ENCODE measurements at places on chromosomes 16 and 17.

- DNase-seq = peak; percentile 68
Observed at GRCh38 chr17:45144199-45145034, 3.9 kb upstream of the HEXIM1 start.

DNA sequence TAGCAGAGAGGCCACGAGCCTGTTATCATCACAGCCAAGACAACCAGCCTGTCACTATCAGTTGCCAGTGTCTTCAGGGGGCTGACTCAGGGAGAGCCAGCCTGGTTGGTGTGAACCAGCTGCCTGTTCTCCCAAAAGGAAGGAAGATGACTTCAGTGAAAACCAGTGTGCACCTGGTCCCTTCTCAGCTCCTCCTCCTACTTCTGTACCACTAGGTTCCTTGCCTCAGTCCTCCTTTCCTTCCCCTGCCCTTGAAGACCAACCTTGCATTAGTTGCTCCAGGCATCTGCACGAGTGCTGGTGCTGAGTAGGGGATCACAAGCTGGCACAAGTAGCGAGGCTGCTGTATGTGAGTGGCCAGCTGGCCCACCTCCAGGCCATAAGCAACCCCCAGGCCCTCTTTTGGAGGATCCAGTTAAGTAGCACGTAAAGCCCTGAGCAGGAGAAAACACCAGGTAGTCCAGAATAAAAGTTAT, 8.5 kb downstream of the TUBG1 start:
- no peak for DNase-seq

DNA sequence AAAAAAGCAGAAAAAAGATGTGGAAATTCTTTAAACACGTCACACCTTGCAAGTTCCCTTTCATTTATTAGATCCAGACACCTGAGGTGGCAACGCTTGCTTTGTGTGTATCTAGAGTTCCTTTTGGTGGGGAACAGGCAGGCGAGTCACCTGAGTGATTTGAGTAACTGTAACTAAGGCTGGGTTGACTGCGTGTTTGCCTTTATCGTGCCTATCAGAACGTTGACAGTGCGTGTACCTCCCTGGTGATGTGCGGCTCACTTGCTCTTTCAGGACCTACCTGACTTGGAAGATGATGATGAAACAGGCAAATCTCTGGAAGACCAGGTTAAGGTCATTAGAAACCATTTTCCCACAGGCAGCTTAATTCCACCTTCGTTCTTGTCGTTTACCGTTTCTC, 12.5 kb downstream of the TAF1C start:
- DNase-seq = no peak

DNA sequence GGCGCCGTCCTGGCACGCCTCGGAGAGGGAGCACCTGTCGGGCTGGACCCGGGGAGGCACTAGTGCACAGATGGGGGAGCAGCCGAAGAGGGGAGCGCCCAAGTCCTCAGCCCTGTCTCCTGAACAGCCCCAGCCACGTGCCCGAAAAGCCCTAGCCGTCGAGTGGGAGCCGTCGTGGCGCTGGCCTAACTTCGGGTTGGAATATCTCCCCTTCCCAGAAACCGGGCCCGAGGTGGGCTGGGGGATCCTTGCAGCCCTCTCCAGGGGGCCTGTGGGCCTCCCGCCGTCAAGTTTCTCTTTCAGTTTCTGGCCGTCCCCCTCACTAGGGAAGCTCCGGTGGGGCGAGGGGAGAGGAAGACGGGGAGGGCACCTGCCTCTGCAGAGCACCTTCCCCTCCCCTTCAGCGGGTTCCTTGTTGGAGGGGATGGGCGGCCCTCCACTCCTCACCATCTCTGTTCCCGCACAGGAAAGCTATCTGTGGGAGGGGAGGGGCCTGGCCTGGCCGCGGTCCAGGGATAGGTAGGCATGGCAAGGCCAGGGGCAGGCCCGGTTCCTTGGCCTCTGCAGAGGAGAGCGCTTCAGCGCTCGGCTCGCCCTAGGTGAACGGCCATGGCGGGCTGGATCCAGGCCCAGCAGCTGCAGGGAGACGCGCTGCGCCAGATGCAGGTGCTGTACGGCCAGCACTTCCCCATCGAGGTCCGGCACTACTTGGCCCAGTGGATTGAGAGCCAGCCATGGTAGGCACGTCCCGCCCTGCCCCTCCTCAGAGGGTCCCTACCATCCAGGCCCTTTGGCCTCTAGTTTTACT, 709 bp downstream of the STAT5A start:
- DNase-seq = peak; percentile 60

DNA sequence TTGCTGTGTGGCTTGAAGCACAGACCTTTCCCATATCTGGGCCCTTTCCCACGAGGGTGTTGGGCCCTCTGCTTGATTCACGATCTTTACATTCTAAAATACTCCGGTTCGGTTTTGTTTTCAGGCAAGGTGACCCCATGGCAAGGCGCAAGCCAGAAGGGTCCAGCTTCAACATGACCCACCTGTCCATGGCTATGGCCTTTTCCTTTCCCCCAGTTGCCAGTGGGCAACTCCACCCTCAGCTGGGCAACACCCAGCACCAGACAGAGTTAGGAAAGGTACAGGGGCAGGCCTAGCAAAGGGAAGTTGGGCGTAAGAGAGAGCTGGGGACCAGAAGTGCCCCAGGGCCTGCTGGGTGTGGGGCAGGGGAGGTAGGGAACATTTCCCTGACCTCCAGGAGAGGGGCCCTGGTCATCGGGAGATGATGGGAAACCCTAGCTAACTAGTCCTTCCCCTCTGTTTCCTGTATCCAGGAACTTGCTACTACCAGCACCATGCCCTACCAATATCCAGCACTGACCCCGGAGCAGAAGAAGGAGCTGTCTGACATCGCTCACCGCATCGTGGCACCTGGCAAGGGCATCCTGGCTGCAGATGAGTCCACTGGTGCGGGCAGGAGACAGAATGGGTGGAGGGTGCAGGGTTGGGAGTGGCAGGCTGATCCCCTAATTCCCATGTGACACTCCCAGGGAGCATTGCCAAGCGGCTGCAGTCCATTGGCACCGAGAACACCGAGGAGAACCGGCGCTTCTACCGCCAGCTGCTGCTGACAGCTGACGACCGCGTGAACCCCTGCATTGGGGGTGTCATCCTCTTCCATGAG, 1.4 kb downstream of the ALDOA start:
- DNase-seq = no peak

DNA sequence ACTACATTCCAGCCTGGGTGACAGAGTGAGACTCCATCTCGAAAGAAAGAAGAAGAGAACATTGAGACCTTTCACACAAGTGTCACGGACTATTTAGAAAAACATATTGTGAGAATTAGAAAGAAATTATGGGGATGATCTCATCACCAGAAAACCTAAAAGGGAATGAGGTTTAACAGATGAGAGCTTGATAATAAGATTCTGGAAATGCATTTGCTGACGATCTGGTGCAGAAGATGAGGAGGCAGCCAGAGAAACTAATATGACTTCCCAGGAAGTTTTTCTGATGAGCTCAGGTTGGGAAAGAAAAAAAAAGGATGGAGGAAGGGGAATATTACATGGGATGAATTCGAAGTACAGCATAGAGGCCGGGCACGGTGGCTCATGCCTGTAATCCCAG, 10.8 kb upstream of the APOH start:
- peak; percentile 21 for DNase-seq

DNA sequence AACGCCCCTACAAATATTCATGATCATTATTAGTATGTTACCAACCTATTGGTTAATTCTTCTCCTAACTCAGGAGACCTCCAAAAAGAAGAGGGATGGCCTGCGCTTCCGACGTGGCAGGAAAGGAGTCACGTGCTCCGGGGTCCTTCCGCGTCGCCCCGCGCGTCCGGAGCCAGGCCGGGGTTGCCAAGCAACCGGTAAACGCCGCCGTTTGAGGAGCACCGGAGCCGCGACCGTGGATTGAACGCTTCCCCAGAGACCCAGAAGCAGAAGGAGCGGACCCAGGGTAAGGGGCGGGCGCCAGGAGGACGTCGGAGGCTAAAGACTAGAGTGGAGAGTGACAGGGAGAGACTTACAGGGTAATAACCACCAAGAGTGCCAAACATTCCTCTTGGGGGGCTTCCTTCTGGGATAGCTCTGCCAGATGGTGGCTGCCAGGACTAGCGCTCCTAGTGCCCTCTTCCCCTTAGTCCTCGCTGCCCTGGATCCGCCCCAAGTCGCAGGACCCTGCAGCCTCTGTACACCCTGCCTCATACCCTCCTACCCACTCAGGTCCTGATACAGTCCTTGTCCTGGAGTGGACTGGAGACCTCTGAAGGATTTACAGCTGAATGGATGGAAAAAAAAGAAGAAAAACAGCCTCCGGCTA, at the start of gene DNAI2:
DNAI2 (plus strand) TSS at position 175 of the 649 bp plus-strand sequence. CDS start 7,584 bp downstream, outside the sequence.
- no peak for DNase-seq

GRCh38 chr16:14280541-14280940, 209.4 kb downstream of the MRTFB start:
- no peak for DNase-seq

GRCh38 chr17:79800325-79801155, 3.7 kb upstream of the CBX8 start:
- peak; percentile 77 for DNase-seq

- DNase-seq = no peak
Observed at GRCh38 chr16:8972843-8973586, 9.3 kb upstream of the USP7 start.

GRCh38 chr16:74874123-74874522, 99.5 kb upstream of the FA2H start:
- DNase-seq = no peak

- peak; percentile 73 for DNase-seq
Observed at GRCh38 chr16:4936181-4936990, 562 bp downstream of the PPL start.

- no peak for DNase-seq
Observed at GRCh38 chr16:86498155-86498670, 12.1 kb upstream of the FOXF1 start.

DNA sequence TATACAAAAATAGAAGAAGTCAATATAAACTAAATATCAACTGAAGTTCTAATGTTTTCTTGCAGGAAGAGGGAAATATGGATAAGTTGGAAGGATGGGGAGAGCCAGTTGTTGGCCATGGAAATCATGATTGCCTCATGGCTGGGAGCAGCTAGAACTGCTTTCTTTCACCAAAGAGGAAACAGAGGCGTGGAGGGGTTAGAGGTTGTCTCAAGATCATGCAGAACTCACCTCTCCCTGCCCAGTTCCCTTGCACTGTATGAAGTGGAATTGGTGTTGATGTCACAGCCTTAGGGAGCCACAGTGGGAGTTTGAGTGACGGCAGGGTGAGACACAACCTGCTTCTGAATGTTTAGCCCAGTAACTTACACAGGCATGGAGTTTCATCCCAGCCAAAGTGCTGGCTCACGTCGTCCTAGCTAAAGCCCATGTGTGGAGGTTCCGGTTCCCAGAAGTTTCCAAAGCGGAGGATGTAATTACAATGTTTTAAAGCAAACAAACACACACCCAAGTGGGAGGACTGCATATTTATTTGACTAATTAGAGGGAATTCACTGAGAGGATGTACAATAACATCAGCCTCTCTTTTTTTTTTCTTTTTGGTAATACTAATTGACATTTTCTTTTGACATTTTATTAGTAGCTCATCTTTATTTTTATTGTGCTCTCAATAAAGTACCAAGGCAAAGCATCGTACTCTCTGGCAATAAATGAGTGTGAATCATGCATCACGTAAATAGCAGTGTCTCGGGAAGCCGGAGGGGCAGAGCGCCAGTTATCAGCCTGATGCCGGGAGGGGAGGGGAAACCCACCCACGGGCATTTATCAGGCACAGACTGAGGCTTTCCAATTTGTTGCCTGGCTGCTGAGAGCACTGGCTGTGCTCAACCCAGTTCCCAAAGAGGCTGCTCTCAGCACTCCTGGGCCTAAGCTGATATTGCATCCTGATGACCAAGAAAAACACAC, 118.7 kb upstream of the CDH5 start:
- DNase-seq = no peak

- no peak for DNase-seq
Observed at GRCh38 chr16:1982013-1982433, 754 bp upstream of the NOXO1 start.

- DNase-seq = no peak
Observed at GRCh38 chr17:3639981-3640596, 3.5 kb downstream of the CTNS start.

- DNase-seq = peak; percentile 96
Observed at GRCh38 chr16:46621006-46621933, at the start of gene SHCBP1. TSS of gene SHCBP1 (minus strand) at chr16:46621379. CDS start at chr16:46621359, 20 bp downstream.

GRCh38 chr17:56130631-56131030, 22.6 kb upstream of the ANKFN1 start:
- no peak for DNase-seq

- DNase-seq = no peak
Observed at GRCh38 chr17:57654040-57654775, 90.9 kb downstream of the CCDC182 start.

GRCh38 chr16:78866521-78866920, 734.0 kb downstream of the MAF start:
- no peak for DNase-seq

GRCh38 chr16:21568502-21569189, 30.7 kb upstream of the METTL9 start:
- peak; percentile 78 for DNase-seq

- no peak for DNase-seq
Observed at GRCh38 chr17:60128171-60128859, 21.5 kb upstream of the CA4 start.

GRCh38 chr17:70286391-70286790, 117.1 kb downstream of the KCNJ2 start:
- DNase-seq = no peak

- DNase-seq = peak; percentile 36
Observed at GRCh38 chr16:55657616-55658015, 1.8 kb downstream of the SLC6A2 start.

DNA sequence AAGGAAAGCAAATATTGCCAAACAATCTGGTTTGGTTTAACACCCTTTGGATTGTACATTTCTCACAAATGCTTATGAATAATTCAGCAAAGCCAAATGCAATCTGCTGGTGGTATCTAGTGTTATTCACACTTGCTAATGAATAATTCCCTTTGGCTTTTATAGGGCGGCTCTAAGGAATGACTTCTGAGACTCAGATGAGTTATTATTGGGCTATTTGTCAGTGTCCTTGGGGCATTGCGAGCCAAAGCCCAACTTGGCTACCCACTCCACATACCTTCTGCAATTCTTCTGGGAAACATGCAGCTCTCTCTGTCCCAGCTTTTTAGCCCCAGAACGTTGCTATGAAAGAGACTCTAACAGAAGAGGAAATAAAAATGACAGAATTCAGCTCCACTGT, 41.1 kb downstream of the FTO start:
- no peak for DNase-seq

DNA sequence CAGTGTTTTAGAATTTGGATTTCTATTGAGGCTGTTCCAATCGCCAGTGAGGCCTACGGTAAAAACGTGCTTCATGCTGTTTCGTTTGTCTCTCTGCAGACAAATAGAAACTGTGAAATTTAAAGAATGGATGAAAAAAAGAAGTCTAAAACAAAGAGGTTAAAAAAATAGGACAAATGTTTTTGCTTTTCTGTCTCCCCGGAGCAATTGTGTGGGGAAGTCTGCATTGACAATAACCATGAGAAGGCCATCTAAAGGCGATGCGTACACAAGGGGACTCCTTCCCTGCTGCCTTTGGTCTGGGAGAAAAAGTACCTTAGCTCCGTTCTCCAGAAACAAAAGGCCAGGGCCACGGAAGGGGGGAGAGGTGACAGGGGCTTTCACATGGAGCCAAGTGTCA, 4.6 kb upstream of the ZFHX3 start:
- DNase-seq = peak; percentile 65

- DNase-seq = peak; percentile 81
Observed at GRCh38 chr17:43562679-43563599, 16.8 kb upstream of the ETV4 start.

GRCh38 chr17:80005360-80006338, 30.0 kb downstream of the TBC1D16 start:
- peak; percentile 76 for DNase-seq
